Stimulated activated CD4-positive, alpha-beta T cell treated with anti-CD3 and anti-CD28 coated beads, Interleukin-1b, Interleukin-23, amount 100 ng/mL, for 1 hour (primary cell): ENCODE measurements at places on chromosomes 3 and 15.

- DNase-seq = no peak
Measured at GRCh38 chr3:58084788-58085543, 76.7 kb downstream of the FLNB start.

GRCh38 chr3:184597829-184598573 is 36.4 kb downstream of the EPHB3 start:
- DNase-seq = no peak

DNA sequence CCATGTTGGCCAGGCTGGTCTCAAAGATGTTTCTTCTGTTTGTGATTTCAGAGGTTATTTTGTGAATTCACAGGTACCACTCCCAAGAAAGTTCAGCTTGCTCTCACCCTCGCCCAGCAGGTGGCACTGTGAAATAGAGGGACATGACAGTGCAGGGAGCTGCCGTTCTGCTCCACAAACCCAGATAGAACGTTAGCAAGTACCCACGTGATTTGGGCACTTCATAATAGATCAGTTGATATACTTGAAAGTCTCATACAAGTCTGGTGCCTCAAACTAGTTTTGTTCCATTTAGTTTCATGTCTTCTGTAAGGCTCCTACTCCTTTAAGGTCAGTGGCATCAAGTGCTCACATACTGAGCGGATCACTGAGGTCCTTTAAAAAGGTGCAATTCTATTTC is 45.5 kb downstream of the FILIP1L start:
- DNase-seq = peak; percentile 28

DNA sequence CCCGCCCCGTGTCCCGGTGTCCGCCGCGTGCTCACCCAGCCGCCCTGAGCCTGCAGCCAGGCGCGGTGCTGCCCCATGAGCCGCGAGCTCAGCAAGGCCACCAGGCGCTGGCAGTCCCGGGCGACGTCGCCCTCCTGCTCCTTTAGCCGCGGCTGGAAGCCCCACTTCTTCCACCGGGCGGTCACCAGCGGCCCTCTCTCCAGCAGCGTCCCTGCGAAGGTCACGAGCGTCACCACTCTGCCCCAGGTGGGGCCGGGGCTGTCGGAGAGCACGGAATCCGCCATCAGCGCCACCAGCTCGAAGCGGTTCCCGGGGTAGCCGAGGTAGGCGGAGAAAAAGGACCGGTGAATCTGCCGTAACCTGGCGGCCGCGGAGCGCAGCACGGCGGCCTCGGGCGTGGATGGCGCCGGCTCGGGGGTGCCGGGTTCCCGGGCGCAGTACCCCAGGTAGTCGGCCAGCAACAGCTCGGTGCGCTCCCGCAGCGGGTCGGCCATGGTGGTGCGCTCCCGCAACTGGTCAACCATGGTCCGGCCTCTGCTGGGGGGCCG is 298 bp downstream of the BCL2L10 start:
- peak; percentile 12 for DNase-seq

DNA sequence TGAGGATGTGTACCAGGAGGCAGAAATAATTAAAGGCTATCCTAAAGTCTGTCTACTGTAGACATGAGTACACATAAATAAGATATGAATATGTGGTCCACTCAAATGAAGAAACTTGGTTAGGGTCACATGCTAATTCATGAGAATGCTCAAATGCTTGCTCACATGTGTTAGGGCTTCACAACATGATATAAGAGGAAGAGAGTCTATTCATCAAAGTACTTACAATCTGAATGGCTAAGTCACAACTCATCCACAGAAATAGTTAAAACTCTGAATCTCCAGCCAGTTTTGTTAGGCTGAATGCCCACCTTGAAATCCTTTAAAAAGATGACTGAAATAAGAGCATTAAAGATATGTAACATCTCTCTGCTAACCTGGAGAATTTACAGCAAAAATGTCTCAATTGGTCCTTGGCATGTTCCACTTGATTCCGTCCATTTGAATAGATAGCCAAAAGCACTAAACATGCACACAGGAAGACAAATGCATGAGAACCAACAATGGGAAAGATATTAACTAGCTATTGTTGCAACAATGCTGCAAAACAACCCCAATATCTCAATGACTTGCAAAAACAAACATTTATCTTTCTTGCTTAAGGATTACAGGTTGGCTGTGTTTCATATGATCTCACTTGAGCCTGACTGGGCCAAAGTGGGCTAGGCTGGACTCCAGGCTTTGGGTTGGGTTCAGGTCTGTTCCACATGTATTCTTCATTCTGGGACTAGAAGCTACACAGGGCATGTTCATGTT is 10.6 kb upstream of the TBC1D5 start:
- DNase-seq = no peak

DNA sequence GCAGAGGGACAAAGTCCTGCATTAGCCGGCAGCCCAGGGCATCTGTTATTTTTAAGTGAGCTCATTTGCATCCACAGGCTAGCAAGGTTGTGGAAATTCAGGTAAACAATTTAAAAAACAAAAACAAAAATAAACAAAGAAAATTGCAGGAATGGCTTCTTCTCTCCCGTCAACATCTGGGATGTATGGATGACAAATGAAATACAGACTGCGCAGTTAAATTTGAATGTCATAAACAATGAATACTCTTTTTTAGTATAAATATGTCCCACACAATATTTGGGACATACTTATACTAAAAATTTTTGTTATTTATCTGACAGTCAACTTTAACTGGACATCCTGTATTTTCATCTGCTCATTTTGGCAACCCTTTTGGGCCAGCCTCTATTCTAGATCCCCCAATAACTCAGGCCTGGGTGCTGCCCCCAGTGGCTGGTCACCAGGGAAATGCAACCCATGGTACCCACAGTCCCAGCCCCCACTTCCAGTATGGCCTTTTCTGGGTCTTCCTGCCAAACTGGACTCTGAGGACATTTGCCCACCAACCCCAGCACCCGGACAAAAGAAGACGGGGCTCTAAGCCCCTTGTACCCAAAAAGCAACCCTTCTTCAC is 12.7 kb downstream of the GRM2 start:
- DNase-seq = no peak

- no peak for DNase-seq
Measured at GRCh38 chr3:30518181-30518864, 88.1 kb upstream of the TGFBR2 start.

DNA sequence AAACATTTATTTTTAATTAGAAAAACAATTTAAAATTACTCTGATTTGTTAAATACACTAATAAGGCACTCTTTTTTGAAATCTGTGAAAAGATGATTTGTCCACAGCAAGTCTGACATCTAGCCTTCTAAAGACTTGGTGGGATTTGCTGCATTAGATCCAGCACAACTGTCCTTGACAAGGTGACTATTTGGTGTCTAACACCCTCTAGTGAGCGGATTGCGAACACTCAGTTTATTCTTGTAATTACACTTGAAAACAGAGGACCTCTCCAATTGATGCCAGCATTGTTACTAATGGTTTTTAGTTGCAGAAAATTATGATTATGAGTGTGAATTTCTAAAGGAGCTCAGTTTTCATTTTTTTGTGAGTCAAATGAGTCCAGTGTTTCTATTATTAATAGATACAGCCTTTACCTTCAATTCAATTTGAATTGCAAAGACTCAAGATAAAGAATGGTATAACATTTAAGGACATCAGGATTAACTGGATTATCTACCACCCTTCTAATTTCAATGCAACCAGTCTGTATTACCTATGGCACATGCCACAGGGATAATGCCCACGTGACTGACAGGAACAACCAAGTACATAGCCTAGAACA is 29.7 kb upstream of the STRIT1 start:
- DNase-seq = no peak

- no peak for DNase-seq
Measured at GRCh38 chr3:109702252-109702651, 364.9 kb upstream of the DPPA4 start.
